Activated T-cell treated with anti-CD3 and anti-CD28 coated beads, Interleukin-2, amount 50 U/mL, for 48 hours (primary cell): ENCODE measurements at places on chromosomes 12 and 14.

DNA sequence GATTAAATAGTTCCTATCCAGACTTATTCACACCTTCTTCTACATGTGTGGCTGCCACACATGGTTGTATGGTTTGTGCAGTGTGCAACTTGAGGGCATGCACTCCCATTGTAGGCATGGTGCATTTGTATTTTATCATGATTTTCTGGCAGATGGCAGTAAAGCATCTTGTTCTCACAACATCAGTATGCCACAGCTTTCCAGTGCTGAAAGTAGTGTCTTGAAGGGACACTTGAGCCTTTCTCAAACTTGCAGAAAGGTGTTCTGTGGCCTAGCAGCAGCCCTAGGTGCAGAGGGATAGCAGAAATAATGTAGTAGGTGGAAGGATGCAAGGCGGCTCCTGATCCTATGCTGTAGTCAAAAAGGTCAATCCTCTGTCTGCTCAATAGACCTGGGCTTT, 72.9 kb downstream of the LMNTD1 start:
- DNase-seq: no peak

DNA sequence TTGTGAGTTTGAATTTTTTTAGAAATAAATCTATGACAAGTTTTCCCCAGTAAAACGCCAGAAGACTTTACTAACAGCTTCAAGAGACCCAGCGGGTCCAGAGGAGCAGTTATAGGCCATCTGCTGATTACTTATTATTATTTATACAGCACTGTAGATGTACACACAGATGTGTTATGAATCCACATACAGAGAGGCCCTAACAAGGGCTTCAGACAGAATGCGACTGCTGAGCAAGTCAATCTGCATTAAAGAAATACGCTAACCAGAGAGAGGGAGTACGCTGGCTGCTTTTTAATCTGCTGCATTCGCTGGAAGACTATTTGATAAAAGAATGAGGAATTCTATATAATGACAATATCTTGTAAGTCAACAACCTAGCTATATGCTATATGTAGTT, 32.5 kb downstream of the ATF7 start:
- DNase-seq: no peak

DNA sequence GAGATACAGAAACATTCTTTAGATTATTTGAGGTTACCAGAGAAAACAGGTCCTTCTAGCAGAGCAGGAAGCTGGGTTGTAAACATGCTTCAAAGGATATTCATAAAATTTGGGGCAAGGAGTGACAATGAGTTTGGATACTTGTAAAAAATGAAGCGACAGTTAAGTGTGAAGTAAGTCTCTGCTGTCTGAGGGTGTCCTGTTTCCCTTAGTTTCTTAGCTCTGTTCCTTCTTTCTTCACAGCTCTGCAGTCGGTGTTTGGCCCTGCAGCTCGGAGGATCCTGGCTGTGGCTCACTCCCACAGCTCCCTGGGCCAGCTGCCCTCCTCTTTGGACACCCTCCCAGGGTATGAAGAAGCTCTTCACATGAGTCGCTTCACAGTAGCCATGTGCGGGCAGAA, 10.8 kb downstream of the TMEM52B start:
- DNase-seq: no peak

- DNase-seq: peak; percentile 31
Measured at GRCh38 chr14:105858676-105859025, 332.3 kb downstream of the TMEM121 start.

GRCh38 chr14:24710403-24711112, 76.6 kb upstream of the GZMB start:
- peak; percentile 73 for DNase-seq

- DNase-seq: no peak
Measured at GRCh38 chr12:6018265-6018664, 73.2 kb upstream of the ANO2 start.

- DNase-seq: peak; percentile 58
Measured at GRCh38 chr14:102320033-102320660, 601 bp downstream of the ZNF839 start.

- no peak for DNase-seq
Measured at GRCh38 chr12:3896801-3897351, 23.7 kb upstream of the PARP11 start.
